ENCODE measurements at places on chromosomes 6 and 20. TPM values are rescaled to one million over a fixed set of nuclear protein-coding genes. Genes with fewer than 3 reads are reported as not detected.
A peak's percentile ranks its signal among the peaks of the same experiment; 100 is the strongest.

- no peak for DNase-seq
- H3K27me3 ChIP-seq, result no peaks in the 10 kb centered on the region
- no peak overlapping the region for H3K27ac ChIP-seq
- no peak overlapping the region for H3K4me3 ChIP-seq
Measured at GRCh38 chr20:35341366-35342028, 49.3 kb upstream of the FAM83C start.

Gene GUCA1A
- 1.2 TPM for total RNA-seq

Gene ANKEF1
- 10.9 TPM for total RNA-seq

Gene B4GALT5
- total RNA-seq, result 58.8 TPM

- H3K36me3 ChIP-seq, result no peaks in the 10 kb centered on the region
- H3K4me3 ChIP-seq, result no peak overlapping the region
- H3K4me1 ChIP-seq, result peaks cover 3% of the 10 kb centered on the region
- DNase-seq, result no peak
- no peak overlapping the region for H3K27ac ChIP-seq
- H3K27me3 ChIP-seq, result peaks cover 4% of the 10 kb centered on the region
Measured at GRCh38 chr6:168097221-168097620, 18.2 kb upstream of the FRMD1 start.

GRCh38 chr6:159193923-159194322 lies 24.7 kb downstream of the FNDC1 start:
- H3K27me3 ChIP-seq, result peaks cover 13% of the 10 kb centered on the region
- H3K27ac ChIP-seq, result no peak overlapping the region

- peaks cover 15% of the 10 kb centered on the region for H3K4me1 ChIP-seq
- H3K4me3 ChIP-seq, result no peak overlapping the region
- H3K36me3 ChIP-seq, result no peaks in the 10 kb centered on the region
- no peak for DNase-seq
Measured at GRCh38 chr20:12984863-12985262, 23.9 kb upstream of the SPTLC3 start.

Gene C6orf141
- total RNA-seq, result 12.3 TPM

DNA sequence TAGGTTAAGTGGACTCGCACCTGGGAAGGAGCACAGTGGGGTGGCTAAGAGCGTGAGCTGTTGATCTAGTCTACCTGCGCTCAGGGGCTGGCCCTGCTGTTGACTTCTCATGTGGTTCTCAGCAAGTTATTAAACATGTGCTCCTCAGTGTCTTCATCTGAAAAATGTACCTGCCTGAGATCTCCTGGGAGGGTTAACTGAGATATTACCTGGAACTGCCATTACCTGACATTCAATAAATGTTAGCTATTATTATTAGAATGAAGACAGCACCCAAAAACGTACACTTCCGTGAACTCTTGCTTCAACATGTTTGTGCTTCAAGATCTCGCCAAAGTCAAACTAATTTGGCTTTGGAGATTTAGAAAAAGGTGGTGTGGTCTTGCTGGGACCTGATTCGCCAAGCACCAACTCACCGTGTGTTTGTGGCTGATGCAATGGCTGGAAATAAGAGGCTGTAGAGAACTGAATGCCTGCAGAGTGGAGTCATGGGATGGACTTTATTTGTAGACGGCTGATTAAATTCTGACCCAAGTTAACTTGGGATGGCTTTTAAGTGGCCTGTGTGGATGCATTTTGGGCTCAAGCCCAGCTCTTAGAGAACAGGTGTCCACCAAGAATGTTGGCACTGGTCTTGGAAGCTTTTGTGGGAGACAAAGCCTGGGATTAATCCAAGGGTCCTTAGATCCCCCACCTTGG lies 692.9 kb downstream of the QKI start:
- no peak overlapping the region for H3K27ac ChIP-seq
- peaks cover 15% of the 10 kb centered on the region for H3K27me3 ChIP-seq
- no peak overlapping the region for H3K4me3 ChIP-seq
- no peaks in the 10 kb centered on the region for H3K36me3 ChIP-seq
- no peak for DNase-seq

- H3K27me3 ChIP-seq, result peaks cover 18% of the 10 kb centered on the region
- H3K36me3 ChIP-seq, result peaks cover 3% of the 10 kb centered on the region
- DNase-seq, result no peak
Measured at GRCh38 chr6:4472969-4473642, 303.1 kb upstream of the CDYL start.

DNA sequence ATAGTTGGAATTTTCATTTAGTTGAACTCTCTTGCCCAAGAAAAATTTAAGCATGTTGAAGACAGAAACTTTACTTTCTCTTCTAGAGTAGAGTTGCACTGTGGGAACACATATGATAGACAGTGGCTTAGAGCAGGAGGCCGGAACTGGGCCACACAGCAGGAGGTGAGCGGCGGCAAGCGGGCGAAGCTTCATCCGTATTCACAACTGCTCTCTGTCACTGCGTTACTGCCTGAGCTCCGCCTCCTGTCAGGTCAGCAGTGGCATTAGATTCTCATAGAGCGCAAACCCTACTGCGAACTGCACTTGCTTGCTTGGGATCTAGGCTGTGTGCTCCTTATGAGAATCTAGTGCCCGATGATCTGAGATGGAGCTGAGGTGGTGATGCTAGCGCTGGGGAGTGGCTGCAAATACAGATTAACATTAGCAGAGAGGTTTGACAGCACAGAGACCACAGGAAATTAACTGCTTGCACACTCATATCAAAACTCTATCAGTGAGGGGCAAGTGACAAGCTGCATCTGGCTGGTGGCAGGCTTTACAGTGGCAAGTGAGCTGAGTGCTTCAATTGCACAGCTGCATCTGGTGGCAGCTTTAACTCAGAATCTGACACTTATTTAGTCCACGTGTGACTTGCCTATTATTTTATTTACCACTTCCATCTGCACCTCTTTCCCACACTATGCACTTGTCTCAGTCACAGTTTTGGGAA lies 174.9 kb upstream of the C6orf118 start:
- H3K36me3 ChIP-seq, result no peaks in the 10 kb centered on the region
- DNase-seq, result no peak
- peaks cover 23% of the 10 kb centered on the region for H3K4me1 ChIP-seq
- H3K27ac ChIP-seq, result no peak overlapping the region
- H3K4me3 ChIP-seq, result no peak overlapping the region

Gene EEF1A2
- total RNA-seq, result 11.8 TPM

Gene ECT2L
- total RNA-seq, result not detected

DNA sequence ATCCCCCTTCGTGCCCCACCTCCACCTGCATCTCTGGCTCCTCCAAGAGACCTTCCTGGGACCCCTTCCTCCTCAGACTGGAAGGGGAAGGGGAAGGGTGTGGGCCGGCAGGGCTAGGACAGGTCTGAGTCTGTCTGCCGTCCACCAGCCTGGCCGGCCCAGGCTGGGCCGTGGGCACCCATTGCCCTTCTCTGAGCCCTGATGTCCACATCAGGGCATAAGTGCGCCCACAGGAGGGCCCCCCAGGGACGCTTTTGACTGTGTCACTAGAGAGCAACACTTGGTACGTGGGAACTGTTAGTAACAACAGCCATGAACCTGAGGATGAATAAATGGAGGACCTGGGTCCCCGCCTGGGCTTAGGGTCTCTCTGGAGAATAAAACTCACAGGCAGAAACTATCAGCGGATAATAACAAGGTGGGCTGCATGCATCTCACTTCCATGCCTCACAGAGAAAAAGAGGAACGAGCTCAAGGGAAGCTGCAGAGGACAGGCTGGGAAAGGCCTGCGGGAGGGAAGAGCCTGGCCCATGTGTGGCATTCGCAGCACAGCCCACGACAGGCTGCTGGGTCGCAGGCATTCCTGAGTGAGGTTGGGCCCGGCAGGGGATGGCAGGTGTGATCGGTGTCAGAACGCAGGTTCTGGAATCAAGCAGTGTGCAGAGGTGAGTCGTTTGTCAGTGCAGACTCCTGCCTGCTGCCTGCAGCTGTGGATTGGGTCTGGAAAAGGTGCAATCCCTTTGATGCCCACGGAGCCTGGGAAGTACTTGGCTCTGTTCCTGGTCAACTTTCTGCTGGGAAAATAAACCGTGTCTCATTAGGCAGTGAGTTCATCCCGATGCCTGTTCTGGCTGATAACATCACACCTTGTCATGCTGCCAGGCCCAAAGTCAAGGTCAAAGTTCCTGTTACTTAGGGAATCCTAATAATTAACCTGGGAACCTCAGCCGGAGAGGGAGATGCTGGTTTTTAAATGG lies 60.9 kb downstream of the BCAS4 start:
- H3K27ac ChIP-seq, result peak overlapping the region; percentile 38
- H3K36me3 ChIP-seq, result peaks cover 1% of the 10 kb centered on the region
- DNase-seq, result no peak
- peaks cover 9% of the 10 kb centered on the region for H3K4me1 ChIP-seq

GRCh38 chr6:57226221-57226620 lies 4.1 kb upstream of the RAB23 start:
- H3K4me3 ChIP-seq, result no peak overlapping the region
- H3K36me3 ChIP-seq, result peaks cover 3% of the 10 kb centered on the region
- peak overlapping the region; percentile 4 for H3K27ac ChIP-seq
- H3K4me1 ChIP-seq, result peaks cover 19% of the 10 kb centered on the region
- H3K27me3 ChIP-seq, result no peaks in the 10 kb centered on the region

DNA sequence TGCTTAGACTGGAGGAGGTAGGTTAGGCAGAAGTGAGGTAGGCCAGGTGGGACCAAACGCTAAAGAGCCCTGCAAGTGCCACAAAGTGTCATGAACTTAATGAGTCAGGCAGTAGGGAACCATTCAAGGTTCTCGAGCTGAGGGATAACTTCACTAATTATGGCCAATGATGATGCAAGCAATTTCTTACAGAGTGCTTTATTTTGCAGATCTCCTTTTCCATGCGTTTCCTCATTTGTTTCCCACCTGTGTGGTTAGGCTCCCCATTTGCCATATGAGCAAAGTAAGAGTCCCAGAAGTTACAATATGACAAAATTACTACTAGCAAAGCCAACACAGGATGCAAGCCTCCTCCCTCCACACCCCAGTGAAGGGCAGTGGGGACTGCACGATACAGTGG lies 36.5 kb upstream of the PSMF1 start:
- H3K27ac ChIP-seq, result no peak overlapping the region
- no peaks in the 10 kb centered on the region for H3K36me3 ChIP-seq
- no peaks in the 10 kb centered on the region for H3K4me1 ChIP-seq
- no peak overlapping the region for H3K4me3 ChIP-seq

GRCh38 chr6:44480097-44480541 lies 92.6 kb downstream of the CDC5L start:
- peaks cover 8% of the 10 kb centered on the region for H3K4me1 ChIP-seq
- no peak for DNase-seq
- no peaks in the 10 kb centered on the region for H3K36me3 ChIP-seq
- no peak overlapping the region for H3K4me3 ChIP-seq
- no peak overlapping the region for H3K27ac ChIP-seq

DNA sequence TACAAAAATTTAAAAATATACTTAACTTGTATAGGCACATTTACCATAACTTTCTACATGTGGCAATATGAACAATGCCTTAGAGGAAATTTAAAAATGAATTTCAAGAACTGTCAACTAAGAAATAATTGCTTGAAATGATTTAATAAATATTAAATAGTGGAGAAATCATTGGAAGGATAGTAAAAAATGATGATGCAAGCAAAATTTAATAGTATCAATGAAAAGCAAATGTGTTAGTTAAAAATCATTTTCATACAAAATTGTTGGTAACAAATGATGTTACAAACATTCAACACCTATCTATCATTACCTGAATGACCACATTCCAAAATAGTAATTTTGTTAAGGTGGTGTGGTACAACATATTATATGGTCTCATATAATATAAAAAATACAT lies 331.0 kb downstream of the HAO1 start:
- no peak overlapping the region for H3K27ac ChIP-seq
- H3K4me3 ChIP-seq, result no peak overlapping the region
- no peaks in the 10 kb centered on the region for H3K27me3 ChIP-seq
- no peaks in the 10 kb centered on the region for H3K36me3 ChIP-seq

DNA sequence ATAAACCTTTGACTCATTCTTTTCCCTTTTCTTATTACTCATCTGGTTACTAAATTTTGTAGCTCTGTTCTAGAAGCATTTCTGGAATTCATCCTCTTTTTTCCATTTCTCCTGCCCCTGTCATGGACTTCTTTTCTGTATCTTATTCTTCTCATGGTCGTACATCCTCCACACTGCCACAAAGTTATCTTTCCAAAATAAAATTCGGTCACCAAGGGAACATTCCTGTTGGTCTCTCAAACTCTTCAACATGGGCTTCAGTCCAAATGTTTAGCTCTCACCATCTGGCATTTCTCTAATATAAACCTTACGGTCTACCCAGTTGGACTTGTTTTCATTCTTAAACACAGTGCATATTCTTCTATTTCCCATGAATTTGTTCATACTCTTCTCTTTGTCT lies 428.8 kb upstream of the ID4 start:
- no peaks in the 10 kb centered on the region for H3K4me1 ChIP-seq
- H3K36me3 ChIP-seq, result peaks cover 11% of the 10 kb centered on the region
- H3K27me3 ChIP-seq, result no peaks in the 10 kb centered on the region
- H3K4me3 ChIP-seq, result no peak overlapping the region
- DNase-seq, result no peak

- H3K4me1 ChIP-seq, result no peaks in the 10 kb centered on the region
- no peak overlapping the region for H3K4me3 ChIP-seq
- peaks cover 32% of the 10 kb centered on the region for H3K36me3 ChIP-seq
- H3K27me3 ChIP-seq, result no peaks in the 10 kb centered on the region
- no peak for DNase-seq
Measured at GRCh38 chr20:35503841-35504561, 25.5 kb downstream of the C20orf173 start.

GRCh38 chr6:6001443-6001842 lies 5.3 kb downstream of the NRN1 start:
- no peak overlapping the region for H3K4me3 ChIP-seq
- peaks cover 96% of the 10 kb centered on the region for H3K27me3 ChIP-seq
- peaks cover 16% of the 10 kb centered on the region for H3K4me1 ChIP-seq

DNA sequence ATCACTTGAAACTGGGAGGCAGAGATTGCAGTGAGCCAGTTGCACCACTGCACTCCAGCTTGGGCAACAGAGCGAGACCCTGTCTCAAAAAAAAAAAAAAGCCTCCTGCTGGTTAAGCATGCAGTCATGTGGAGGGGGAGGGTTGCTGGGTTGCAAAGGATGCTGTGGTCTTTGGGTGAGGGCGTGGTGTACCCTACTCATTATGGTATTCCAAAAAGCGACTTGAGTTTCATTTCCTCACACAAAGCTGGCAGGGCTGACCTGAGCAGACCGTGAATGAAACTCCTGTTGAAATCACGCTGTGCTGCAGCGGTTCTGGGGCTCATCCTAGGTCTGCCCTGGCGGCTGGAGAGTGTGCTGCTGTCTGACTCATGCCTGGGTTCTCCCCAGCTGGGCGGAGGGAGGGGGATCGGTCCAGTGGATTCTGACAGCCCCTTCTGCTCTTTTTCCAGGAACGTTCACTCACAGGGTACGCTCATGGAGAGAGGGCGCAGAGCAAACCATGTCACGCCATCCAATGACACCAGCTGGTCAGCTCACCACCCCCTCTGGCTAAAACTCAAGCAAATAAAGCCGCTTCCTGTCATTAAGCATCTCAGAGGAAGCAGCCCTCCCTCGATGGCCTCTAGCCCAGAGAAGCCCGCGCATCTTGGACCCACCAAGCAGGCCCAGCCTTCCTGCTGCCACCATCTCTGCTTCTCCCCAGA lies 166.2 kb downstream of the SCML4 start:
- no peak for DNase-seq
- H3K4me1 ChIP-seq, result peaks cover 43% of the 10 kb centered on the region
- H3K4me3 ChIP-seq, result no peak overlapping the region
- H3K27ac ChIP-seq, result no peak overlapping the region

Gene CLVS2
- 0.69 TPM for total RNA-seq

Gene COX4I2
- total RNA-seq, result not detected

GRCh38 chr20:46984405-46984804 lies 89.8 kb downstream of the EYA2 start:
- H3K4me3 ChIP-seq, result no peak overlapping the region
- H3K27me3 ChIP-seq, result no peaks in the 10 kb centered on the region
- no peaks in the 10 kb centered on the region for H3K36me3 ChIP-seq
- peaks cover 13% of the 10 kb centered on the region for H3K4me1 ChIP-seq
